ENCODE measurements at places on chromosomes 2 and 18.

GRCh38 chr18:10270151-10270571 is 184.3 kb upstream of the APCDD1 start:
- no peak for DNase-seq

DNA sequence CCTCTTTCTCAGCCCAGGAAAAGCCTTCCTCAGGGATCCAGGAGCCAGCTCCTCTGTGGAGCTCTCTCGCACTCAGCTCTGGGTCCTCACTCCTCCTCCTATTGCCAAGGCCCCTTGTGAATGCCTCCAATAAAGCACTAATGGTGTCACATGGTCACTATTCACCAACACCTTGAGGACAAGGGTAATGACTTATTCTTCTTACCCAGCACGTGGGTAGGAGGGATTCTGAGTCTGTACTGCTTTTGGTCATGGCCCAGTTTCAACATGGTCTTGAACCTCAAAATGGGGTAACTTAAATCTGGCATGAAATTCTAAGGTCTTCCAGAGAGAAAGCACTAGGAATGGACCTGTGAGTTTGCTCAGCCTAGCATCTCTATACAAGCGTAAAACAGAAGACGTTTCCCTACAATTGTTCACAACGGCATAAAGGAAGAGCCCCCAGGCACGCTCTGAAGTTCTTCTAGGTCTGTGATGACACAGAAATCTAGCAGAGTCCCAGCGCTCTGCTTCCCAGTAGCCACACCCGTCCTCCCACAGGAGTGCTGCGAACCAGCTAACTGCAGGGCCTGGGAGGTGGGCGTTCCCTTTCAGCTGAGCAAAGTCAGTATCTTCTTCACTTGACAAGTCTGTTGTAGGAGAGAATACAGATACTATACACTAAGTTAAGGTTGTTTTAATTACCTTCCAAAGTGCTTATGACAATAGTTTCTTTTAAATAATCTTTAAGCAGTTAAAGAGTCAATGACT is 14.6 kb upstream of the KIDINS220 start:
- DNase-seq: no peak

- no peak for DNase-seq
These were observed at the start of gene SDC1 for GRCh38 chr2:20224716-20225293. Gene SDC1, minus strand, starts transcription at chr2:20225130. Its CDS starts 263 bp downstream, at chr2:20224867.

DNA sequence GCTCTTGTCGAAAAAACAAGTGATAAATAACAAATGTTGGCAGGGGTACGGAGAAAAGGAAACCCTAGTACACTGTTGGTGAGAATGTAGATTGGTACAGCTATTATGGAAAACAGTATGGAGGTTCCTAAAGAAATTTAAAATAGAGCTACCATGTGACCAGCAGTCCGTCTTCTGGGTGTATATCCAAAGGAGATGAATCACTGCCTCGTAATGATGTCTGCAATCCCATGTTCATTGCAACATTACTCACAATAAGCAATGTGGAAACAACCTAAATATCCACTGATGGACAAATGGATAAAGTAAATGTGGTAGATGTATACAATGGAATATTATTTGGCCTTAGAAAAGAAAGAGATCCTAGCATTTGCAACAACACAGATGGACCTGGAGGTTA is 50.6 kb downstream of the SLC16A14 start:
- no peak for DNase-seq

GRCh38 chr2:158817588-158817987 is 22.5 kb downstream of the DAPL1 start:
- no peak for DNase-seq

- DNase-seq: no peak
These were observed 4.6 kb upstream of the SEH1L start for GRCh38 chr18:12943215-12943614.

- DNase-seq: no peak
These were observed 81.2 kb downstream of the INSIG2 start for GRCh38 chr2:118169359-118170005.

GRCh38 chr18:12840382-12840781 is 43.7 kb downstream of the PTPN2 start:
- DNase-seq: no peak

- no peak for DNase-seq
These were observed 1.3 kb downstream of the LAMA3 start for GRCh38 chr18:23690505-23691068.

- DNase-seq: no peak
These were observed 231.7 kb downstream of the TRIB2 start for GRCh38 chr2:12948231-12948960.

GRCh38 chr2:225765820-225766219 is 366.3 kb downstream of the NYAP2 start:
- no peak for DNase-seq

- no peak for DNase-seq
These were observed 96.5 kb downstream of the CCDC93 start for GRCh38 chr2:117917223-117917917.

GRCh38 chr2:171405546-171405945 is 28.2 kb downstream of the METTL8 start:
- no peak for DNase-seq

DNA sequence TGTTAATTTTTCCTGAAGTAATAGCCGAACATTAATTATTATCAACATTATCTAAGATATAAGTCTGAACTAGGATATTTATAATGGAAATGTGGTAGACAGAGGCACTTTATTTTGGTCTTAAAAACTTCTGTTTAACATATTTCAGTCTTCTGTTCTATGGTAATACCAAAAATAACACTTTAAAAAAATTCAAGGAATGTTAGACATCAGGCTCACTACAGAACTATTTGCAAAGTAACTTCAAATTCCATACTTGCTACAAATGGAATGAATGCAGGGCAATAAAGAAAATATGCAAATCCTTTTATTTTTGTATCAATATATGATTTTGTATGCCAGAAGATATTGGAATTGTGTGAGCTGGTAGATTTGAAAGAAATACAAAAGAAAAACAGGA is 345.5 kb upstream of the DSEL start:
- DNase-seq: no peak

DNA sequence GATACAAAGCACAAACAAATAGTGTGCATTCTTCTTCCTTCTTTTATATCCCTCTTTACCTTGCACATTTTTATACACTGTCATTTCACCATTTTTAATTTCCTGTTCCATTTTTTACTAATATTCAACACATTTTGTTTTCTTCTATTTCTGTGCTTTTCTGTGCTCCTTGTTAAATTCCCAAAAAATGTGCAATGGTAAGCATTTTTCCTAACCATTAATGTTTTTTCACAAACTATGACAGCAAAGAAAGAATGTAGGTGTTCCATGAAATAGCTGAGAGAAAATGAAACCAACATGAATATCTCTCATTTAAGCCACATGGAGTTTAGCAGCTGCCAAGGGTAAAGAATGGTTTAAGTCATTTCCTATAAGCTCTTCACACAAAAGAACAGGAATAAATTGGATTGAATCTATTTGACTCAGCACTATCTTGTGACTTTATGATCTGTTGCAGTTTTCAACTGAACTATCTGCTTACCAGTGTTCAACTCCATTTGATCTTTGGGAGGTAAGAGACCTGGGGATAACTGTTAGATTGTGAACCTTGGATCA is 145.7 kb upstream of the CDH19 start:
- DNase-seq: no peak

DNA sequence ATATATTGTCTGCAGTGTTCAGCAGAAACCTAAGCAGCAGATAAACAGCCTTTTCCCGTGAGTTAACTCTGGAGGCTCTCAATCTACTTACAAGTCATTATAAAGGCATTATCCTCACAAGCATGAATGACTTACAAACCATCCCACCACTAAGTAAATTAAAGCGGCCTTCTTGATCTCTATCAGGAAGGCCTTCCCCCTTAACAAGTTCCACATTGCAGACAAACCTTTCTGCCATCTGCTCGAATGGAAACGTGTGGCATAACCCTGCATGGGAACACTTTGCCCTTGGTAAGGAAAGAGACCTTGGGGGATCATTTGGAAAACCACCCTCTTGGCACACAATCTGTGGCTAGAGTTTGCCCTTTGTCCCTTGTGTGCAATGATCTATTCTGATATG is 199.5 kb downstream of the OSR1 start:
- DNase-seq: no peak

- DNase-seq: no peak
These were observed 544.2 kb downstream of the SATB2 start for GRCh38 chr2:198913394-198914152.

GRCh38 chr2:3476985-3477327 is 42.4 kb downstream of the ADI1 start:
- no peak for DNase-seq

- no peak for DNase-seq
These were observed 99.1 kb upstream of the ZNF397 start for GRCh38 chr18:35141567-35142274.

DNA sequence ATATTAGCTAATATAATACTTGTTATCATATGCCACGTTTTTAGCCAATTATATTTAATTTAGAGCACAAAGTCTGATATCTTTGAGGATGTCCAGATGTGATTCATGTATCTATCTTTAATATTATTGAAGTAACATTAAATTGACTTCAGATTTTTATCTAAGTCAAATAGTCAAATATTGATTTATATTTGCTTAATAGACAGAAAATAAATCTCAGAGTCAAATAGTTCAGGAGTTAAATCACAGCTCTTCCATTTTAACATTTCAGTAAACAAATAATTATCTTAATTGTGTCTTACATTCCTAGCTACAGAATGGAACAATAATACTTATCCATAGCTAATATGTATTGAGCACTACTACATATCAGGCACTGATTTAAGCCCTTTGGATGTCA is 379.4 kb upstream of the UBE2E3 start:
- DNase-seq: no peak

DNA sequence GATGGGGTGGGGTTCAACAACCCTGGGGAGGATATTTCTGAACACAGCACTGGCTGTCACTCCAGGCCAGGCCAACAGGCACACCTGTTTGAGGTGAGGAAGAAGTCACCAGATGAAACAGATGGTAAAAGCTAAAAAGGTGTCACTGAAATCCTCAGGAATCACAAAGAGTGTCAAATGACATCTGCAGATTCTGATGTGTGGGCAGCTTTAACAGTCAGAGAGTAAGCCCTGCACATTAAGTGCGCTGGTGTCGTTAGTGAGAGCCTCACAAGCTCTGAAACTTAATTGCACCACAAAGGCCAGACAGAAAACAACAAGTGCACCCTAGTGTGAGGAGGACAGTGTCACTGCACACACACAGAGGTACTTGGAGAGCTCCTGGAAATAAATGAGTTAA is 13.6 kb downstream of the FLACC1 start:
- DNase-seq: no peak

GRCh38 chr2:120820953-120821279 is 85.2 kb downstream of the GLI2 start:
- no peak for DNase-seq

GRCh38 chr2:148670773-148671172 is 26.2 kb downstream of the EPC2 start:
- no peak for DNase-seq

- no peak for DNase-seq
These were observed 57.3 kb upstream of the ALPP start for GRCh38 chr2:232321156-232321816.

- DNase-seq: no peak
These were observed 64.8 kb downstream of the TNFRSF11A start for GRCh38 chr18:62389761-62390481.

- no peak for DNase-seq
These were observed 11.8 kb upstream of the ACVR1 start for GRCh38 chr2:157887946-157888345.

GRCh38 chr2:23658466-23658942 is 268.4 kb downstream of the ATAD2B start:
- no peak for DNase-seq

- no peak for DNase-seq
These were observed 267.0 kb downstream of the NOL4 start for GRCh38 chr18:33957707-33958106.

- DNase-seq: no peak
These were observed 14.1 kb upstream of the PNPT1 start for GRCh38 chr2:55707751-55708150.

- DNase-seq: no peak
These were observed 3.3 kb downstream of the PPP1R7 start for GRCh38 chr2:241153616-241154015.

GRCh38 chr18:39872651-39873050 is 2082.4 kb upstream of the PIK3C3 start:
- no peak for DNase-seq

DNA sequence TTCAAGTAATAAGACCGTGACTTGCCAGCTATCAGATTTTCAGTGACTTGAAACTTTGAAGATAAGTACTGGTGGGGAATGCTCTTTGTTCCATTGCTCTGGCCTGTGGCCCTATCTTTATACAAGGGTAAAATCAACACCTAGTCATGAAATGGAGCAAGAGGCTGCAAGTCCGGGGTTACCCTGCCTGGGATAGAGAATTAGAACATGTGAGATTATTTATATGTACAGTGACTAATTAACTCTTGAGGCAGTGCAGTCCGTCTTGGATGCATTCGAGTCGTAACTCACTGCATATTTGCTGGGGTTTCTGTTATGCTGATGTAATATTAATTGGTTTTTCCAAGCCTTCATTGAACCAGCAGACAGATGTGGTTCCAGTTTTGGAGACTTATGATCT is 105.8 kb upstream of the LYPD6 start:
- no peak for DNase-seq

GRCh38 chr2:97769308-97769707 is 55.9 kb downstream of the ZAP70 start:
- no peak for DNase-seq

GRCh38 chr18:21479721-21480120 is 120.8 kb downstream of the ESCO1 start:
- no peak for DNase-seq

- DNase-seq: no peak
These were observed 58.3 kb upstream of the BCL2L11 start for GRCh38 chr2:111062417-111062816.

DNA sequence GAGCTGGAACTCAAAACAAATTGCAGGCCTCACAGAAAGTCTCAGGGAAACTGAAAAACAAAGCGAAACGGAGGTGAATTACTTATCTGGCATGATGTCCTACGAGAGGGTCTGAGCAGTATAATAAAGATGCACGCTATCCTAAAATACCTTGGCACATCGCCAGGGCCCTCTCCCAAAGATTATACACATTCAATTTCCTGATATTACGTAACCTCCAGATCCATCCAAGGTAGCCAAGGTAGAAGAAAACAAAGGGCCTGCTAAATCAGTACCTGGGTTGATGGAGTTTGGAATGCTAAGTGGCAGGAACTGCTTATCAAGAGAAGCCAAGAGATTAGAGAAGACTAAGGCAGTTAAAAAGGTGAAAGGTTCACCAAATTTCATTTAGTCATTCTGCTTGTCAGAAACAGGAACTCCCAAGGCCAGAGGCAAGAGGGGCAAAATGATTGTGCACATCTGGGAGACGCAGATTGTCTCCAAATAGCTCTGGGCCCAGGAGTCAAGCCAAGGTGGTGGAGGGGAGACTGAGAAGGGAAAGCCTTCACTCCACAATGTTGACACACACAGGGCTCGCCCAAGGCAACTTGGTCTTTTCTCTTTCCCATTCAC is 236.8 kb upstream of the ATP5MC3 start:
- DNase-seq: no peak

- DNase-seq: no peak
These were observed 506.1 kb downstream of the PTPRM start for GRCh38 chr18:8073167-8073566.

- DNase-seq: no peak
These were observed 105.6 kb downstream of the TGFA start for GRCh38 chr2:70448041-70448440.

- DNase-seq: no peak
These were observed 31.6 kb upstream of the GPR155 start for GRCh38 chr2:174518395-174518794.
